NCI-H1436 treated with DMSO at 0.1 percent for 48 hours (cell line): ENCODE measurements at places on chromosomes 3 and 15.
A peak's percentile ranks its signal among the peaks of the same experiment; 100 is the strongest.

GRCh38 chr3:68802111-68802870 is 130.1 kb downstream of the TAFA4 start:
- no peak for DNase-seq

- DNase-seq, result no peak
These were observed 50.3 kb downstream of the FBLN2 start for GRCh38 chr3:13598926-13599886.

GRCh38 chr15:100115711-100116090 is 226.1 kb downstream of the ADAMTS17 start:
- no peak for DNase-seq

GRCh38 chr3:177571944-177572315 is 374.6 kb upstream of the TBL1XR1 start:
- no peak for DNase-seq

- DNase-seq, result no peak
These were observed 152.4 kb upstream of the RORA start for GRCh38 chr15:61381501-61381900.

GRCh38 chr3:62329971-62330370 is 43.4 kb downstream of the FEZF2 start:
- DNase-seq, result no peak

DNA sequence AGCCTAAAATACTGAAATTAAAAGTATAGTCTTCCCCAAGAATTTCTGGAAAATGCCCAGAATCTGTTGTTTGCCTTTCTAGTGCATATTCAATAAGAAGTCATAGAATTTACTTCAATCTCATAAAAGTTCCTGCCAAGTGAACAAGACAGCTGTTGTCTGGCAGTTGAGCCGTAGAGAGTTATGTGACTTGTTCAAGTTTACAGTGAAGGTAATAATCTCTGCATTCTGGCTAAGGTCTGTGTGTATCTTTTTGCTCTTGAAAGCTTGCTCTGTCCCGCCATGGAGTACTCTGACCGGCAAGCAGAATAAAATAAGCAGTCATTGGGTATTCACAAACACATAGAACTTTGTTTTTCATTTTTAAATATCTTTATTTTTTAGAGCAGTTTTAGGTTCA is 77.8 kb downstream of the GHSR start:
- no peak for DNase-seq

- DNase-seq, result no peak
These were observed 87.0 kb downstream of the FILIP1L start for GRCh38 chr3:100027321-100027720.

DNA sequence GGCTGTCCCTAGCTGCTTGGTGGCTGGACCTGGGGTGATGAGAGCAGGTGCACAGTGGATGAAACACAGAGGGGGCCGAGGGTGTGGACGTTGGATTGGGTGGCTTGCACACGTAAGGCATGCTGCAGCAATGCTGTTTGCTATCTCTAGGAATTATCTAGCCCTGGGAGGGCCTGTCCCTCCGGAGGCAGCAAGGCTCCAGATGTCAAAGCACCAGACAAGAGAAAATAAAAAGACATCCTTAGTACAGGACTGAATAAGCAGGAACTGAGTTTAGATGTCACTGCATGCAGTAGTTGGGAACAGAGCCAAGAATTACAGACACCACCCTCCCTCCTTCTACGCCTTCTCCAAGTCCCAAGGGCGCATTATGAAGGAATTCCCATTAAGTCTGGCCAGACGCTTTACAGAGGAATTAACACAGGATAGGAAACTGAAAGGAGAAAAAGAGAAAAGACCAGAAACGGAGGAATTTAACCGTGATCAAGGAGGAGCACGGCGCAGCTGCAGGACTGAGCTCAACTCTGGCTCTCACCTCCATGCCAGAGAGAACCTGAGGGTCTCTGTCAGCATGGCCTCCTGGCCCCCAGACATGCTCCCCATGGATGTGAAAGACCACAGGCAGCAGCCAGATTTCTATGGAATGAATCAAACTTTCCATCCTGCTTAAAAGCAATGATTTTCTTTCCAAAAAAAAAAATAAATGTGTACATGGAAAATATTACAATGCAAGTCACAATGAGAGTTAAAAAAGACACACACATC is 13.8 kb downstream of the ATP10A start:
- no peak for DNase-seq

GRCh38 chr3:64456674-64457073 is 231.1 kb downstream of the ADAMTS9 start:
- no peak for DNase-seq

DNA sequence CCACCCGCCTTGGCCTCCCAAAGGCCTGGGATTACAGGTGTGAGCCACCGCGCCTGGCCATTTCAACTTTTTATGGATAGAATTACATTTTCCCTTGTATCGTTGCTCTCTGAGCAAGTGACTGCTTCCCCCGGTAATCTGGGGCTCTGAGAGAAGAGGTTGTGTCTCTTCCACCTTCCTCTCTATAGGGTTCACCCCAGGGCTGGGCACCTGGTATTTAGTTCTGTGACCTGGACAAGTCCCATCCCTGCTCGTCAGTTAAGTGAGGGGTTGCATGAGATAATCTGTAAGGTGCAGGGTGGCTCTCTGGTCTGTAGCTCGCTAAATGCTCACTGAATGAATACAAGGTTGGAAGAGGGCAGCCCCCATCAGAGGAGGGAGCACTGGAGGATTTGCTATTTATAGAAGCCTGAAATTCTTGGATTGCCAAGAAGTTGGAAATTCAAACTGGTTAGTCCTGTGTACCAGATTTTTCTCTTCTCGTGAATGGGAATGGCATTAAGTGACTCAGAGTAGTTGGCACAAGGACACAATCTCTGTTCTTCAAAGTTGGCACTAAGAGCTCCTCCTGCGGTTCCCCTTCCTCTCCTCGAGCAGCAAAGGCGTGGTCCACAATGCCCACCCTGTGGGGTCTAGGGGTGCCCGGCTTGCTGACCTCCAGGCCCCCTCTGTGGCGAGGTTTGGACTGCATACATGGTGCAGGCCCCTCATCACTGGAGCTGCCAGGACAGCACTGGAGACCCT is 68.1 kb upstream of the DLG1 start:
- no peak for DNase-seq

DNA sequence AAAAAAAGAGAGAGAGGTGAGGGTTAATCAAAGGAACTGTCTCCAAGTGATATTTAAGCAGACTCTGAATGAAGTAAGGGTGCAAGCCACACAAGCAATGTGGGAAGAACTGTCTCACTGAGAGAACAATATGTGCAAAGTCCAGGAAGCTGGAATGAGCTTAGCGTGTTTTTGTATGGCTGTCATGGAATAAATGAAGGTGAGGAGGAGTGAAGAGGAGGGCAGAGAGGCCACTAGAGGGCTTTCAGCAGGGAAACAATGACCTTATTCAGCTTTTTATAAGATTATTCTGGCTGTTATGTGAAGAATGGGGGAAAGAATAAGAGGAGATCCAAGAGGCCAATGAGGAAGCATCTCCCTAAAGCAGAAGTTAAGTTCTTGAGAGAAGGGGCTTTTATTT is 86.9 kb upstream of the COL8A1 start:
- DNase-seq, result no peak

DNA sequence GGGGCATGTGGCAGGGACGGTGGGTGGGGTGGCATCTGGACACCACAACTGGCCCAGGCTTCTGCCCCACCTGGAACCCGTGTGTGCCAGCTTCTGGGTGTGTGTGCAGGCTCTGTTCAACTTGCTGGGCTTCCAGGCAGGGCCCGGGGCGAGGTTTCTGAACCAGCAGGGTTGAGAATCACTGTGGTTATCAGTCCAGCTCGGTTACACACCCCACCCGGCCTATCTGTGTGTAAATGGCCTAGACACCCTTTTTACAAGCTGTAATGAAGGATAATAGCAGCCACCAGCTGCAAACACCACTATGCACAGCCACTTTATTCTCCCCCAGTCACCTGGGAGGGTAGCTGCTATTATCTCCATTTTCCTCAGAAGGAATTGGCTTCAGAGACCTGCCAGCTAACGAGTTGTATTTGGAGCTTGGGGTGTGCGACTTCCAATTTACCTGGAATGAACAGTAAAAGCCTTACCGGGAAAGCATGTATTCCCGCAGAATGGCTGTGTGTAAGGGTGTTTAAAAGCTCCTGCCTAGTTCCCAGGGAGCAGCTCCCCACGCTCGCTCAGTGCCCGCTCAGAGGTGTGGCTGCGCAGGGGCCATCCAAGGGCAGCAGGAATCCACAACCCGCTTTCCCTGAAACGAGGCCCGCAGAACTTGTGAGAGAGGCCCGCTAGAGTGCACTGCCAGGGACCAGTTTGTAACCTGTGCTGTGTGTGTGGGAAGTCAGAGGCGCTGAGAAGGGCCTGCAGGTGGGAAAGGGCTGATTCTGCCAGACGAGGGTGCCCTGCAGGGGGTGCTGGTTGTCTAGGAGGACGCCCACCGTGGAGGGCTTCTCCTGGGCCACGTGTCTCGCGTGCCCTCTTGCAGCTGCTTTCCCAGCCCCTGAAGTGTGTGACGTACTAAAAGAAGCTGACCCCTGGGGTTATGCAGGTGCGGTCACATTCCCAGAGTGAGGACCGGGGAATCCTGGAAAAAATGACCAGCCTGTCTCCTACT is 83.5 kb downstream of the C3orf70 start:
- peak; percentile 44 for DNase-seq

- no peak for DNase-seq
These were observed 38.7 kb downstream of the FMN1 start for GRCh38 chr15:33155691-33156420.

DNA sequence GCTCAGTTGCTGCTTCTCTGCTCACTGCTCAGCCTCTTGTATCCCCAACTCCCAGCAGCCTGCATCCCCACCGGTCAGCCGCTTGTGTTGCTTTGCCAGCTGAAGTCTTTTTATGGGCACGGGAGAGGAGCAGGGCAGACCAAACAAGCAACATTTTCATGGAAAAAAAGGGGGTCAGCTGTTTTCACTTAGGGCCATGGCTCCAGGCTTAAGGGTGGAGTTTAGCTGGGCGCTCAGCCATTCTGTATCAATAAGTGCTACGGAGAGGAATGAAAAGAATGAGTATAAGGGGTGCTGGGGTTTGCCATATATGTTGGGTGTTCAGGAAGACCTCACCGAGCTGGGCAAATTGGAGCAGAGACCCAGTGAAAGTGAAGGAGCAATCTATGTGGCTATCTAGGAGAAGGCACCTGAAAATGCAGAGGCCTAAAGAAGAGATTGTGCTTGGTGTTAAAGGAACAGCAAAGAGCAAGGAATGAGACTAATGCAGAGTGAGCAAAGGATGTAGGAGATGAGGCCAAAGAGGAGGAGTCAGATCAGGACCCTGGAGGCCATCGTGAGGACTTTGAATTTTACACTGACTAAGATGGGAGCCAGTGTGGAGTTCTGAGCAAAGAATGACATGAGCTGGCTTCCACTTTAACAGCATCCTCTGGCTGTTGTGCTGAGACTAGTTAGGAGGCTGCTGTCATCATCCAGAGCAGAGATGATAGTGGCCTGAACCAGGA is 16.6 kb upstream of the IREB2 start:
- no peak for DNase-seq

GRCh38 chr3:22585504-22585903 is 617.6 kb upstream of the UBE2E2 start:
- no peak for DNase-seq

GRCh38 chr3:127690823-127691452 is 18.2 kb downstream of the ABTB1 start:
- no peak for DNase-seq

DNA sequence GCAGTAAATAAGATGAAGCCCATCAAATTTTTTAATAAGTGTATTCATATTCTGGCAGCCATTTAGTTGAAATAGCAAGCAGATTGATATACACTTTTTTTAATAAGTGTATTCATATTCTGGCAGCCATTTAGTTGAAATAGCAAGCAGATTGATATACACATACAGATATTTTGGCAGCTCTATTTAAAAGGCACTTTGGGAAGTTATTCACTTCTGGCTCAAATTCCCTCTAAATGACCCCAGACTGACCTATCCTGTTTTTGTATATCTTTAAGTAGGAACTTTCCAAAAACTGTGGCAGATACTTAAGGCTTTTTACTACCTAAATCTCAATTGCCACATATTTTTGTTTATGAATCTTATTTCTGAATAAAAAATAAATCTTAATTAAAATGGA is 122.3 kb downstream of the PLD1 start:
- no peak for DNase-seq

DNA sequence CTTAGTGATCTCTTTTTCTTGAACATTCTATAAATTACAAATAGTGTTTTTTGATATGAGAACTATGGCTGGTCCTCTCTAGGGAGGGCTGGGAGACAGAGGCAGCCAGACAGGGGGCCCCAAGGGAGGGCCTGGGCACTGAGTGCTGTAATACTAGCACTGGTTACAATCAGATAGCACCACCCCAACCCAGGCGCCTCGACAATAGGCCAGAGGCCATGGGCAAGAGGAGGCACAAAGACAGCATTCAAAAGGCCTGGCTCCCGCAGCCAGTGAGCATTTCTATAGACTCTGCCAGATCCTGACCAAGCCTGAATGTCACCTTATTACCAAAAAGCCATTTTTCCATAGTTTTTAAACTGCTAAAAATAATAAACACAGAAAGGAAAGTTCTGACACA is 158.5 kb downstream of the THRB start:
- no peak for DNase-seq

DNA sequence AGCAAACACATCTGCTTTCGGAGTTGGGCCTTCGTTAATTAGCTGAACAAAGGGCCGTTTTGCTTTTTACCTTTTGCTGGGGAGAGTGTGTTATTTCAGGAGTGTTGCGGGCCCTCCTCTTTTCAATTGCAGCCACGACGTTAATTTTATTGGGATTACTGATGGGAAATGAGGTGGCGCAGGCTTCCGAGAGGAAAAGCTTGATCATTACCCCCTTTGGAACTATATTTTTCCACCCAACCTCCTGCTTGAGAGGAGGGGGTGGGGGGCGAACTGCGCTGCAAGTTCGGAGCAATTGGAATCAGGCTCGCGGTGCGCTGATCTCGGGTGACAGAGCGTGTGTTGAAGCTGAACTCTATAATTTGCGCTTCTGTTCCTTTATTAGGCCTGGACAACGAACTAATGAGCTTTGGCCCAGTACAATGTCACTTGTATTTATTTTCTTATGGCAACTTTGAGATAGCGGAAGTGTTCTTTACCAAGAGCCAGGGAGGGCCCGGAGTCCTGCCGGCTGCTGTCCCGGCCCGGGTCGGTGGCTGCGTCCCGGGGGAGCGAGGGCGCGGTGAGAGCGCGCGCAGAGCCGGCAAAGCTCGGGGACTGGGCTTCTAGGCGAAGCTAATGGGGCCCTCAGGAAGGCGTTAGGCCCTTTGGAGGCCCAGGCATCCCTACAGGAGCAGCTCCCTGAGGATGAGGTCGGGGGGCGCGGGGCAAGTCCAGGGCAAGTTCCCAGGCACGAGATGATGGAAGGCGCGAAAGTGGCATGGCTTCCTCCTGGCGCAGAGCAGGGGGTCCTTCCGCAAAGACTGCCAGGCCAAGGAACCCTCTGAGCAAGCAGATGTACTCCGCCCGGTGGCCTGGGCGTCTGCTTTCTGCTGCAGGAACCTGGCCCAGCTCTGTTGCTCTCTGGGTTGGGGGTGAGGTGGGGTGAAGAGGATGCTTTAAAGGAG is 12.9 kb downstream of the NR2F2 start:
- DNase-seq, result no peak

- DNase-seq, result no peak
These were observed 50.0 kb upstream of the PSMD6 start for GRCh38 chr3:64073158-64073761.

DNA sequence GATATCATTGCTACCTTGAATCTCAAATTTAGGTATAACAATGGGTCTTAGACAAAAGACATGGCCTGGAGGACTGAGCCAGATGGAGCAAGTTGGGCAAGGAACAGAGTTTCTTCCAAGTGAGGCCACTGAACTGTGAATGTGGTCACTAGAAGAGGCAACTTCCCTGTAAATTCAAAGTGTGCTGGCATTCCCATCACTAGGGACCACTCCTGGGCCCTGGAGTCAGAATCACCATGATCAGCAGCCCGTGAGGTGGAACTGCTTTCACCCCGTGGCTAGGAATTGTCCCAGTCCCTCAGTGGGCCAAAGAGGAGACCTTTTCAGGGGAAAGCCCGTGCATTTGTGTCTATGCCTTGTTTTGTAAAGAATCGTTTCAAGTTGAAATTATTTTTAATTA is 47.3 kb downstream of the HES1 start:
- DNase-seq, result no peak
